ENCODE measurements at places on chromosomes 5 and 9.
A peak's percentile ranks its signal among the peaks of the same experiment; 100 is the strongest.

- DNase-seq, result no peak
Observed at GRCh38 chr5:36569491-36569890, 36.9 kb upstream of the SLC1A3 start.

GRCh38 chr5:173762045-173762444 lies 126.1 kb upstream of the CPEB4 start:
- no peak for DNase-seq

- DNase-seq, result no peak
Observed at GRCh38 chr9:121876658-121877271, 216.3 kb downstream of the TTLL11 start.

DNA sequence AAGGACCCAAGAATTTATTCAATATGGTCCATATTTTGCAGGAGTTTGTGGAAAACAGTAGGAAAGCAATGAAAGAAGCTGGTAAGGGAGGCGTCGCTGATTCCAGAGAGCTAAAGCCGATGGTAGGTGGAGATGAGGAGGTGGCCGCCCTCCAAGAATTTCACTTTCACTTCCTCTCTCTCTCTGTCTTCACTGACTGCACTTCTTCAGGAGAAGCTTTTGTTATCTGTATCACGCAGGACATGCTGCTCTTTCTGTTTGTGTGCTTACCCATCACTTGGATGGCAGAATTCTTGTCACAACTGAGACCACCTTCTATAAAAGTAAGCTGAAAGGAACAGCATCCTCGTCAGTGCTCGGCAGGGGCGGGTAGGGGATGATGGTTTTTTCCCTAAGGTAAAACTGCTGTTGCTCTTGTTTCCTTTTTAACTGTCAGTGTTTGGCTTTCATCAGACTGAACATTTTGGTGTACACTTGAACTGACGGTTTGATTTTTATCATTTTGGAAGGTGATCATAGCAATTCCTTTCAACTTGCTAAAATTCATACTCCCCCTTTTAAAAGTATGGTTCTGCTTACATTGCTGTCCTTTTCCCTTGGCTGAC lies 62.4 kb upstream of the FSD1L start:
- DNase-seq, result peak; percentile 41

DNA sequence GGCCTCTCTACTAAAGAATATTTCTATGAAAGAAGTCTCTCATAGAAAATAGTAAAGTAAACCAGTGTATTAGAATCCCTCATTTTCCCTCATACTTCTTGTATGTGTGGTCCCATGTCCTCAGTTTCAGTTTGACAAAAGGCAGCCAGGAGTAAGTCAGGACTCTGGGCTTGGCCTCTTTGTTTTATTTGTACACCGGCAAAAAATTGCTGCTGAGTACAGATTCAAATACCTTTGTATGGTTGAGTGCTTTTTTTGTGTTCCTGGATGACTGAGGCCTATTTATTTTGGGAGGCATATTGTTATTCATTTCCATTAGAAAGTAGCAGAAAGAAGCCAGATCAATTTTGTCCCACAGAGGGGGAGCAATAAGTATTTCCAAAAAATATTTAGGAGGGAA lies 47.3 kb upstream of the CEP78 start:
- DNase-seq, result no peak

DNA sequence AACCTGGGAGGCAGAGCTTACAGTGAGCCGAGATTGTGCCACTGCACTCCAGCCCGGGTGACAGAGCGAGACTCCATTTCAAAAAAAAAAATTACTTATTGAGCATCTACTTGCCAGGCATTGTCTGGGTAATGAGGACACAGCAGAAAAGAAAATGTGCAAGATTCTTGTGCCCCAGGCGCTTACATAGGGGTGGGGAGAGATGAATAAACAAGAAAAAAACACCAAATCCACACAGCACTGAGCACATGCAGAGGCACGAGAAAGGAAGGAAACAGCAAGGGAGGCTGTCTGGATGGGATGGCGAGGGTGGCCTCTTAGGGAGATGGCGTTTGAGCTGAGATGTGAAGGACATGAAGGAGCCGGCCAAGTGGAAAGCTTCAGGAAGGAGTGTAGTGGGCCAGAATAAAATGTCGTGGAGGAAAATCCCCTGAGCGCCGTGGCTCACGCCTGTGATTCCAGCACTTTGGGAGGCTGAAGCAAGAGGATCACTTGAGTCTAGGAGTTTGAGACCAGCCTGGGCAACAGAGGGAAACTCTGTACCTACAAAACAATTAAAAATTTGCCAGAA lies 13.9 kb downstream of the DYNC2I2 start:
- no peak for DNase-seq

- DNase-seq, result no peak
Observed at GRCh38 chr5:147112899-147113298, 121.9 kb upstream of the STK32A start.

DNA sequence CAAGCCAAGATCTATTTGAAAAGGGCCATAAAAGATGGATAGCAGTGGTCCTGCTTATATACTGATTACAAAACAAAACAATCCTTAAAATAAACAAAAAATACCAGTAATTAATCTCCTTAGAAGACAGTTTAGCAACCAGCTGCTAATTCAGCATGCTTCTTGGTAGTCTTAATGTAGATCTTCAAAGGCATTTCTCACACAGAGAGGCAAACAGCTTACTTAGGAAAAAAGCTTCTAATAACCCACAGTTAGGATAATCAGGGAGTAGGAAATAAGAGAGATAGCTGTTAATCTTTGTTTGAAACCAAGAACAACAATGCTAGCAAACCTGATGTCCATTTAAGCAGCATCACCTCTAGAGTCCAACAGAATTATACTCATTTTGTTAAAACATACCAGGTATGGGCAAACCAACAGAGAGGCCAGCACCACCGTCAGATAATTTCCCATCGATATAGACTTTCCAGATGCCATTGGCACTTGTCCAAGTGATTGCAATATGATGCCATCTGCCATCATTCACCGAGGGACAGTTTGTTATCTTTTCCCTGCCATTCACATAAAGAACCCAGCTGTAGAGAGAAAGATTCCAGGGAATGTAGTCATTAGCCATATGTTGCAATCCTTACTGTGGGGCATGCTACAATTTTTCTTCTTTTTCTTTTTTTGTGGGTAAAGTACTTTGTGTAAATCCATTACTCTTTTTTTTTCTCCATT lies 105.6 kb upstream of the TXNDC8 start:
- no peak for DNase-seq

DNA sequence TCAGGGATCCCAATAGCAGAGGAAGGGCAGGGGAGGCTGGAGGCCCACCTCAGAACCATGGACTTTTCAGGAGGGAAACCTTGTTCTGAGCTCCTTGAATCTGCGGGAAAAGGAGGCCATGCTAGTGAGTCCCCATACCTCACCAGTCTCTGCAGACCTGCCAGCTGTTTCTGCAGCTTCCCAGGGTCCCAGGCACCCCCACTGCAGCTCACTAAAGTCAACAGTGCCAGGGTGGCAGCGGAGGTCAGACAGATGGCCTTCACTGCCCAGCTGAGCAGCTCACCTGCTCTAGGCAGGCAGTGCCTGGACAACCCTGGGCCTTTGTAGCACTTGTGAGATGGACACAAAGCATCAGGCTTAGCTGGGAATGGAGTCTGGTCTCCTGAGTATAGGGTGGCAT lies 4.4 kb upstream of the SLC27A4 start:
- no peak for DNase-seq

DNA sequence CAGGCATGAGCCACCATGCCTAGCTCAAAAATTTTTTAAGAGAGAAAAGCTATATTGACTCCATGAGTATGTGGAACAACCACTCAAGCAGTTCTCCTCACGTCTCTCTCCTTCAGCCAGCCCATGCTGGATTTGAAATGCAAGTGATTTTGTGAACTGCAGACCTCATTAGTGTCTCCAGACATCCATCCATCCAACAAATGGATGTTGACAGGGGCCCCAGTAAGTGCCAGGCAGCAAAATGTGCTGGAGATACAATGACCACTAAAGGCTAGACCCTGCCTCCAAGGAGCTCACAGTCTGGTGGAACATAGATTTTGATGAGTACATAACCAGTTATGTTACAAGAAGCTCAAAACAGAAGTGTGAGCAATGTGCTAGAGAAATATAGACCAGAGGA lies 37.1 kb upstream of the PPARGC1B start:
- DNase-seq, result no peak

GRCh38 chr9:106069241-106069640 lies 374.9 kb downstream of the TMEM38B start:
- DNase-seq, result no peak

DNA sequence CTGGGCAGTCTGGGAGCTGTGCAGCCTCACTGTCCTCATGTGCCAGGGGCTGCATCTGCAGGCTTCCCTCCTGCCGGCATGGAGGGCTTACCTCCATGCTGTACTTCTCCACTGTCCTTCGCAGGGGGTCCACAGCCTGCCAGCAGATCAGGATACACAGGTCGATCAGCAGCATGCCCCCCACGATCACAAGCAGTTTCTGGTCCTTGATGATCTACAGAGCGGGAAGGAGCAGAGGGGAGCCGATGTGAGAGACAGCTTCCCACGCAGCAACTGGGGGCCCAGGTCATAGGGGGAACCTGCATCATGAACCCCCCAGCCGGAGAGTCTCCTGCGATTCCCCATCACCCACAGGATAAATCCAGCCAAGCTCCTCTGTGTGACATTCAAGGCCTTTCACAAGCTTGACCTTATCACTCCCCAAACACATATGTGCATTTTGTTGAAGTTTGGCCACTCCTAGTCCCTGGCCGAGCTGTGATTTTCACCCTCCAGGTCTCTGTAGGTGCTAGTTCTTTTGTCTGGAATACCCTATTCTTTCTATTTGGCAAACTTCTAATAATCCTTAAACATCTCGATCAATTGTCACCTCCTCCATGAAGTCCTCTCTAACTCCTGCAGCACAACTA lies 107.3 kb upstream of the TBC1D2 start:
- no peak for DNase-seq

DNA sequence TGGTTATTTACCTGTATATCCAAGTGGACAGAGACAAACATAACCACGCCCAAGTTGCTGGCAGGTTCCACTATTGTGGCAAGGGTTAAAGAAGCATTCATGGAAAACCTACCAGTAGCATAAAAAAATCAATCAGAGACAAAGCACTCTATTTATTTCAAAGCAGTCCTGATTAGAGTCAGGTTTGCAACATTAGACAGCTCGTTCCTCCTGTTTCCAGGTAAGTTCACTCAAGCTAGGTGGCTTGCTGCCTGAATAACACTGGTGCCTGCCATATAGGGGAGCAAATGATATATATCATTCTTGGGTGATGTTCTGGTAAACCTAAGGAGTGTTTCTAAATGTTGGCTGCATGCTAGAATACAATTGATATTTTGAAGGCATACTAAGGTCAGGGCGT lies 119.6 kb upstream of the TXNDC8 start:
- no peak for DNase-seq

- DNase-seq, result no peak
Observed at GRCh38 chr5:96043446-96043845, 81.8 kb upstream of the ELL2 start.

DNA sequence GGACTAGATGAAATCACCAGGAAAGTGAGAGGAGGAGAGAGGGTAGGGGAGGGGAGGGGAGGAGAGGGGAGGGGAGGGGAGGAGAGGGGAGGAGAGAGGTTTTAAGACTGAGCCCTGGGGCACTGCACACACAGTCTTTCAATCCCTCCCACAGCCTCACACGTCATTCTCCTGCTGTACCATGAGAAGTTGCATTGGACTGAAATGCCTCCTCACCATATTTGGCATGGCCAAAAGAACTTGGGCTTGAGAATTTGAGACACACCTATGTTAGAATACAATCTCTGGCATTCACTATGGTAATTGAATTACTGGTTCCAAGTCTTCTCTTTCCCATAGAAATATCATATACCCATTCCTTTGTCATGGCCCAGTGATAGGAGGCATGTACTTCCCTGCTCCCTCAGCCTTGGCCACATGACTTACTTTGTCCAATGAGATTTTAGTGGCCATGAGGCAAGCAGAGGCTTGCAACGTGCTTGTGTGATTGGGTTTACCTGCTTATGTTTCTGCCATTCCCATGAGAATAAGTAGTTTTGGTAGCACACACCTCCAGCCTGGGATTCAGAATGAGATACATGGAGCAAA lies 133.3 kb upstream of the SMARCA2 start:
- DNase-seq, result no peak

- no peak for DNase-seq
Observed at GRCh38 chr5:179885491-179886090, 22.1 kb downstream of the TBC1D9B start.

DNA sequence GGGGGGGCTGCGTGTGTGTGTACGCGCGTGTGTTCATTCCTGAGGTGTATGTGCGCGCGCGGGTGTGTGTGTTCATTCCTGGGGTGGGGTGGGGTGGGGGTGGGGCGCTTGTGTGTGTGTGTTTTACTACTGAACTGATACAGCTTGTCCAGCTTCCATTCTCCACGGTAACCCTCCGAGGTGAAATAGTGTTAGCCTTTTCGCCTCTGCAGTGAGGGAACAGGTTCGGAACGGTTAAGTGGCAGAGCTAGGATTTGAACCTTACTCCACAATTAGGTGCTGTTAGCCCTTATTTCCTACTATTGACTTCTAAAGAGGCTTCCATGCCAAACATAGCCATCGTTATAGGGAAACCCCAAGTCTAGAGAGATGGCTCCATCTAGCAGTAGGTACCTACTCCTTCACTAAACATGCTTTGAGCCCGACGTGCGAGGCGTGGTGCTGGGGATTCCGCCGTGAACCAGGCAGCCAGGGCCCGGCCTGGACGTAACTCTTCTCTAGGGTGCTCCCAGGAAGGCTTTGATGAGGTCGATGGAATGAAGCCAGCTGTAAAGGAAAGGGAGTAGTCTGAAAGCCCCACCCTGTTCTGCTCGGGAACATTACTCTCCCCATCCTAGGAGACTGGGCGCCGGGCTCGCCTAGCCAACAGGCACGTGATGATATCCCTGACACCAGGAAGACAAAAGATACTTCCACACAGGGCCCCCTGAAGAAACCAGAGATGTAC lies 782 bp upstream of the SKP1 start:
- DNase-seq, result no peak

GRCh38 chr9:114462791-114463190 lies 42.5 kb downstream of the WHRN start:
- DNase-seq, result no peak

DNA sequence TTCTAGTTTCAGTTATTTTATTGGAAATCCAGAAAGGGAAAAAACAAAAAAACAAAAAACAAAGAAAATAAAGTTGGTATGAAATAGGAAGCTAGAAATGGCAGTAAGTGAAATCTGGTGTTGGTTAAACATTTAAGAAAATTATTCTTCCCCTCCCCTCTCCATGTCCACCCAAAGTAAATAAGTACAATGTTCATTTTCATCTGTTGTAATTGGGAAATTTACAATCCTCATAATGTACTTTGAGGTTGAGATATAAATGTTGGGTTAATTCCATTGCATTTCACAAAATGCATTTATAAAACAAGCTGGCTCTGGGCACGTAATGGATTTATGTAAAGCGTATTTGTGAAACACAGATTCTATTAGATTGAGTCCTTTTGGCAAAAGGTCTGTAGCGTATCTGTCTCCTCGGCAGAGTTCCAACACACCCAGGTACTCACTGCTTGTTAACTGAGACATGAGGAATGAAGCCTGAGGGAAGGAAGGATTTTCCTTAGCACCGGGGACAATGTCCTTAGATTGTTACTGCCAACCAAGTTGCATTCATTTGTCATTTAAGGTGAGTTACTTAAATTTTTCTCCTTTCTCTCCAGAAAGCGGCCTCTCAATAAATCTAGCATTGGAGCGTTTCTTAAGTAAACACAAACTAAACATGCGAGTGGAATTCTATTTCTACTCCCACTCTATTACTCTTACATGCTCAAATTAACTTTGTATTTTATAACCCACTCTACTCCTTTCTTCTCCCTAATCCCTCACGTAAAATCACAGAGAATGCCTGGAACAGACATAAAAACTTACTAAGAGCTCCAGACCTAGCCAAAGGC lies 912.3 kb upstream of the WWC1 start:
- no peak for DNase-seq

- no peak for DNase-seq
Observed at GRCh38 chr5:74543162-74543995, 97.1 kb downstream of the ENC1 start.

GRCh38 chr5:80960531-80961375 lies 590 bp downstream of the RASGRF2 start:
- peak; percentile 70 for DNase-seq

All from dorsolateral prefrontal cortex (tissue), 122 donors.